ENCODE measurements at places on chromosomes 1 and 21.

DNA sequence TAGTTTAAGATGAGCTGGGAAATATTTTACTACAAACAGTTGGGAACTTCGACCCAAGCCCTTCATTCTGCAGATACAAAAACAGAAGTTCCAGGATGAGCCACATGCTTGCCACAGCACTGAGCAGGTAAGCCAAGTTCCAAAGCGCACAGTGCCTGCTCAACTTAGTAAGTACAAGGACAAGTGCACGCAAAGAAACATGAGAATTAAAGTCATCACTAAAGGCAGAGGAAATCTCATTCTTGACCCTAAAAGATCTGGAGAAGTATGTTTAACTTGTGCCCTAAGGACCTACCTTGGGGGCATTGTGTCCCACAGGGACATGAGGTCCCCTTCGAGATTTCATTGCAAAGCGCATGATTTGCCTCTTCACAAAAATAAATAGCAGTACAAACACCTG lies 1.2 kb upstream of the UBAP2L start:
- no peak for DNase-seq

- DNase-seq: peak; percentile 86
Measured at GRCh38 chr1:156583821-156584622, 4.5 kb downstream of the TTC24 start.

DNA sequence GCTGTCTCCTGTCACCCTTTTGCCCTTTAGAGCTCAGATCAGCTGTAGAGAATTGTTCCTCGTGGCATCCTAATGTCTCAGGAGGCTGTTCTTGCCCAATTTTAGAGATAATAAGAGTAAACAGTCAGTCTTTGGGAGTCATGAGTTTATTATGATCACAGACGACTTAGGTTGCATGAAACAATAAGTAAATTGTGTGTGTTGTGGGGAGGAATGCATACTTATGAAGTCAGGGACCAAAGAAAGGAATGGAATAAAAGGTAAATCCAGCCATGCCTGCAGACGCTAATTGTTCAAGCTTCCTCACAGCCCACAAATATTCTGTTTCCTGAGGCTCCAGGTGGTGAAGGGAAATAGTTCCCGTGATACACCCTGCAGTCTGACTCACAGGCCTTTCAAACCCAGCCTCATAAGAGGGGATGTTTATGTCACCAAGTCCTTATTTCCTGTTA lies 897 bp downstream of the EPHX4 start:
- DNase-seq: peak; percentile 1

DNA sequence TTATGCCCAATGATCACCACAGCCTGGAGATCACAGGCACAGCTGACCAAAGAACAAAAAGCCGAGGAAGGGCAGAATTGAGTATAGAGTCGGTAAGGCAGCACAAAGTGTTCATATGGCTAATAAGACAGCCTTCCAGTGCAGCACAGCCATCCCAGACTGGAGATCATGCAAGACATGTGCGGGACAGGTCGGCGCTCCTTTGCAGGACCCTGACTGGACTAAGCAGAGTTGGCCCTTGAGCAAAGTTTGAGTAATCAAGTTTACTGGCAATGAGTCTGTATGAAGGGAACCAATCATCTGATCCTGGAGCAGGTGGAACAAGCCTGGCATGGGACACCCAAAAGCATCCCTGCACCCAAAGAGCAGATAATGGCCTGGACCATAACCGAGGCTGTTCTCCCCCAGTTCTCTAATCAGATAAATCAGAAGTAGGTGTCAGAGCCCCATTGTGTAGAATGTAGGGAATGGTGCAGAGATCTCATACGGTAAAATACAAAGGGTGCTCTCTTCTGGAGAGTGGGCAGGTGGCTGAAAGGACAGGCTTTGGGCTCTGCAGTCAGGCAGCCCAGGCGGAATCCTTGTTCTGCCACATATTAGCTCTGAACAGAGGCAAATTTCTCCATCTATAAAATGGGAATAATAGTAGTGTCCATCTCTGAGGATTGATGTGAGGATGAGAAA lies 10.7 kb upstream of the DNASE2B start:
- no peak for DNase-seq

GRCh38 chr1:103461161-103462105 lies 64.1 kb upstream of the RNPC3 start:
- peak; percentile 21 for DNase-seq

- peak; percentile 39 for DNase-seq
Measured at GRCh38 chr1:54081306-54082270, 28.2 kb downstream of the TCEANC2 start.

- no peak for DNase-seq
Measured at GRCh38 chr1:24481843-24482610, 20.6 kb upstream of the RCAN3 start.

GRCh38 chr1:187691439-187691838 lies 862.7 kb downstream of the PLA2G4A start:
- no peak for DNase-seq

GRCh38 chr1:182279302-182279701 lies 112.3 kb downstream of the GLUL start:
- DNase-seq: no peak

- DNase-seq: no peak
Measured at GRCh38 chr21:19998453-19998852, 999.8 kb upstream of the NCAM2 start.

GRCh38 chr1:83098791-83099190 lies 900.1 kb downstream of the TTLL7 start:
- DNase-seq: no peak

- no peak for DNase-seq
Measured at GRCh38 chr1:207847116-207847515, 63.8 kb downstream of the CD34 start.

GRCh38 chr1:61790837-61791236 lies 48.6 kb downstream of the PATJ start:
- no peak for DNase-seq

DNA sequence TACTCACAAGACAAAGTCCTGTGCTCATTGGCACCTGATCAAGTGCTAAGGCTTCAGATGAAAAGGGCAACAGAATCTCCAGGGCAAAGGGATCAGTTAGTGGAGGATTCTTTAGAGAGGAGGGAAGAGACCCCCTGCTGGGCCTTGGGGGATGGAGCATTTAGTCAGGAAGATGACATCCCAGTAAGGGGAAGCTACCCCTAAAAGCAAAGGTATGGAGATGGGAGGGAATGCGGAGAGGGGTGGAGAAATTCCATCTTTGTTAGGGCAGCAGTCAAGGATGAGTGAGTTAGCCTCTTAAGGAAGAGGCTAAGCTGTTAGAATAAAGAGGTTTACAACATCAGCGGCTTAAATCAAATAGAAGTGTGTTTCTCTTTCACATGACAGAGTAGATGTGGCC lies 67.4 kb downstream of the ST6GALNAC3 start:
- no peak for DNase-seq

- no peak for DNase-seq
Measured at GRCh38 chr1:24927988-24928688, 1.9 kb downstream of the RUNX3 start.

DNA sequence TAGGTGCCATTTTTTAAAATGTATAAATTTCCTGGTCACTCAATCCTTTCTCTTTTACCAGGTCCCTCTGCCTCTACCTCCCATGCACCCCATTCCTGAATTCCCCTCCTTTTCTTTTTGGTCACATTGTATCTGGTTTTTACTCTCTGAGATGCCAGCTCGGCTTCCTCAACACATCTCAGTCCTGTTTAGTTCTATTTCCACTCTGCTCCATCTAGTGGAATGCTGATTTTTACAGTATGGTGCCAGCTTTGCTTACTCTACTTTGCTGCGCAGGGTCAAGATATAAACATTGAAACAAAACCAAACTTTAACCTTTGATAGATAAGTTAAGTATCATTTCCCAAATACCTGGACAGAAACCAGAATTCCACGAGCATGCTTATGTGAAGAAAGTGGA lies 96.0 kb downstream of the ESRRG start:
- DNase-seq: no peak

GRCh38 chr1:186763107-186763506 lies 65.6 kb upstream of the PLA2G4A start:
- no peak for DNase-seq

- DNase-seq: no peak
Measured at GRCh38 chr1:4170548-4171340, 270.7 kb upstream of the C1orf174 start.

- peak; percentile 84 for DNase-seq
Measured at GRCh38 chr1:181062836-181063428, 25.6 kb upstream of the IER5 start.

GRCh38 chr1:52926864-52927211 lies 238 bp upstream of the SCP2 start:
- DNase-seq: no peak

GRCh38 chr1:51517361-51518032 lies 1.6 kb downstream of the EPS15 start:
- no peak for DNase-seq

DNA sequence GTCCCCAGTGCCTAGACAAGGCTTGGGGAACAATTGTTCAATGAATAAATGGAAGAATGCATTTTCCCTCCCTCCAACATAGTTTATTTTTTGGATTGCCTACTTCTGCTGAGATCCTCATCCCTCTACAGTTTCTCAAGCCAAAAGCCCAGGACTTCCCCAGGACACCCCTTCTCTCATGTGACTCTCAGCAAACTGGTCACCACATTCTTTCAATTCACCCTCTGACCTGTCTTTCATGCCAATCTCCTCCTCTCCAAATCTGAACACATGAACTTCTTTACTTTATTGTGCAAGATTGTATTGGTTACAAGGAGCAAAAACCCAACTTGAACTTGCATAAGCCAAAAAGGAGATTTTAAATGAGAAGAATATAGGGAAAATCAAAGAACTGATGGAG lies 103.2 kb upstream of the JUN start:
- no peak for DNase-seq

DNA sequence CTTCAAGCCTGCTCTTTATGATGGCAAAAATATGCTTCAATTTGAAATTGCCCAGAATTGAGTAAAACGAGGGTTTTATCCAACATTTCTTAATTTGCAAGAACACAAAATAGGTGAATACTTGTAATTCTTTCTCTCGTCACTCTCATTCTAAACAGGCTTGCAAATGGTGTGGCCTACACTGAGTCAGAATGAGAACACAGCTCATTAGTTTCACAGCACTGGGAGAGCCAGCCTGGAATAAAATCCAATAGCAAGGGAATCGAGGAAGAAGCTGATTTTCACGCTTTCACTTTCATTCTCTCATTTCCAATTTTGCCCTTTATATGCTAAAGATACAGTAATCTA lies 537.5 kb downstream of the LTN1 start:
- DNase-seq: no peak

- no peak for DNase-seq
Measured at GRCh38 chr1:192639607-192640368, 3.8 kb downstream of the RGS13 start.

DNA sequence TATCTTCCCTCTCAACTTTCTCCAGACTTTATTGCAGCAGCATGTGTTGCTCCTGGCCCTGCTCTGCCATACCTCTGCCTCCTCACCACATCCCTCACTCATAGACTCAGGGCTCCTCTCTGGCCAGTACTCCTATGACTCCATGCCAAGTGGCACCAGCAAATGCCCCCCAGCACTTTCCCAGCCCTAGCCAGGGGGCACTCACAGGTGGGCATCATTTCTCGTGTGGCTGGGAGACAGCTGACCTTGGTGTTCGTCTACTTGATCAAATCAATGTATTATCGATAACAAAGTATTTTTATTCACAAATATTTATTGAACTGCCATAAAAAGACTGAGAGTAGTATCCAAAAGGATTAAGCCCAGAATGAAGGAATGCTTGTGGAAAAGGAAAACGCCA lies 418.2 kb downstream of the FAM72C start:
- no peak for DNase-seq

DNA sequence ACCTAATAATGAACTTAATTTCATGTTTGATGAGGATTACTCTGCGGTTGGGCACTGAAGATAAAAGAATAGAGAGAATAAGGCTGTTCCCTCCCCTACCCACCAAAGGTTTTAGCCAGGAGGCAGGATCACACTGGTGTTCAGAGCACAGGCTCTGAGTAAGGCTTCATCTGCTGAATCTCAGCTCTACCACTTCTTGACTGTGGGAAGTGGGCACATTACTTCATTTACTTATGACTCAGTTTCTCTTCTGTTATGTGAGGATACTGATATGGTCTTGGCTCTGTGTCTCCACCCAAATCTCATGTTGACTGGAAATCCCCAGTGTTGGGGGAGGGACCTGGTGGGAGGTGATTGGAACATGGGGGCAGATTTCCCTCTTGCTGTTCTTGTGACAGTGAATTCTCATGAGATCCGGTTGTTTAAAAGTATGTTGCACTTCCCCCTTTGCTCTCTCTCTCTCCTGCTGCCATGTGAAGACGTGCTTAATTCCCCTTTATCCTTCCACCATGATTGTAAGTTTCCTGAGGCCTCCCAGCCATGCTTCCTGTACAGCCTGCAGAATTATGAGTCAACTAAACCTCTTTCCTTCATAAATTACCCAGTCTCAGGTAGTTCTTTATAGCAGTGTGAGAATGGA lies 79.7 kb downstream of the SMYD2 start:
- no peak for DNase-seq

DNA sequence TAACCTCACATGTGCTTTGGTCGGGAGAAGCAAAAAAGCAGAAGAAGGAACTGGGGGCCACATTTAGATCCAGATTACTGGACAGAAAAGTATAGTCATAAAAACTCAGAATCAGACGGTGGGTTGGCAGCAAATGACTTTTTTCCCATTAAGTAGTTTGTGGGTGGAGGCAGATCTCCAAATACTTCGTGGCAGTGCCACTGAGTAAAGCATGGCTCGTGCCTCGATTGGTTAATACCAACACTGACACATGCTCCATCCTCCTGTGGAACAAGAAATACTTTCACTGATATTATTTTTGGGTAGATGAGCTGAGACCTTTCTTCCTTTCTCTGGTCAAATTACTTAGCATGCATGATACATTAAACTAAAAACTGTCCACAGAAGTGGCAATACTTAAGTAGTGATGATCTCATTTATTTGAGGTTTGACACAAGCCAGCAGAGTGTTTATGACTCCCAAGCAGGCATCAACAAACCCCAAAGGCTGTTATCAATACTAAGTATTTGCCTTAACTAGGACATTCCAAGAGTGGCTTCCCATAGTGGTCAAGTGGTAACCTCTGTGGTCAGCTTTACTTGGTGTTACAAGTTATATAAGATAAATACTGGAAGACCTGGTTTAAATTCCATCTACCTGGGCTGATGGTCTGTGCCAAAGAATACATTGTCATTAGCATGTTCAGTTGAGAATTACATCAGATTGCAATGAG lies 500.0 kb upstream of the RUNX1 start:
- no peak for DNase-seq

- no peak for DNase-seq
Measured at GRCh38 chr1:221442056-221442455, 299.8 kb downstream of the DUSP10 start.

DNA sequence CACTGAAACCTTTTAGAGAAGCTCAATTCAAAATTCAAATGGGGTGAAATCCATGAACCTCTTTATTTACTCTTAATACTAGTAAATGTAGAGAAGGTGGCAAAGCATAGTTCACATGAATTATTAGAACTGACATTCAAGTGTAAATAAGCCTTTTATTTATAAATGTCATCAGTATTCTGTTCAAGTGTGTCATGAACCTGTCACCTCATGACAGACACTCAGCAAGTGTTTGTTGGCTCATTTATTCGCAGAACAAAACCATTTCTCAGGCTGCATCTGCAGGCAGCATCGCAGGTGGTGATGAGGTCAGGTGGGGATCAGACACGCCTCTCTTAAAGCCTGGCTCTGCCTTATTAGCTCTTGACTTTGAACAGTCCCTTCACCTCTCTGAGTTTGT lies 116.6 kb downstream of the SETD4 start:
- no peak for DNase-seq

Measured in SK-N-DZ (cell line).